ENCODE measurements at places on chromosomes 2 and 18.

DNA sequence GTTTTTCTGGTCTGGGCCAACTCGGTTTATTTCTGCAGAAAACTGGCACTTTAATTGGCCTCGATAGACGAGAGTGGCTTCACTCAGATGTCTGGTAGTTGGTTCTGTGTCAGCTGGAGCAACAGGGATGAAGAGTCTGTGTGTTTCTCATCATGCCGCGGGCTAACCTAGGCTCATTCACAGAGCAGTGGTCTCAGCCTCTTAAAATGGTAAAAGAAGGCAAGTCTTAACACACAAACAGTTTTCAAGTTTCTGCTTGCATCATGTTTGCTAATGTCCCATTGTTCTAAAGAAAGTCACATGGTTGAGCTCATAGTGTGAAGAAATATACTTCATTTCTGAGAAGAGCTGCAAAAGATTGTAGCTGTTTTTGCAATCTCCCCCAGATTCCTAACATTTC, 37.5 kb upstream of the ANXA4 start:
- H3K36me3 ChIP-seq = no peaks in the 10 kb centered on the region
- H3K27me3 ChIP-seq = no peaks in the 10 kb centered on the region
- peak; percentile 60 for DNase-seq
- peaks cover 16% of the 10 kb centered on the region for H3K4me1 ChIP-seq
- H3K27ac ChIP-seq = peak overlapping the region; percentile 49

DNA sequence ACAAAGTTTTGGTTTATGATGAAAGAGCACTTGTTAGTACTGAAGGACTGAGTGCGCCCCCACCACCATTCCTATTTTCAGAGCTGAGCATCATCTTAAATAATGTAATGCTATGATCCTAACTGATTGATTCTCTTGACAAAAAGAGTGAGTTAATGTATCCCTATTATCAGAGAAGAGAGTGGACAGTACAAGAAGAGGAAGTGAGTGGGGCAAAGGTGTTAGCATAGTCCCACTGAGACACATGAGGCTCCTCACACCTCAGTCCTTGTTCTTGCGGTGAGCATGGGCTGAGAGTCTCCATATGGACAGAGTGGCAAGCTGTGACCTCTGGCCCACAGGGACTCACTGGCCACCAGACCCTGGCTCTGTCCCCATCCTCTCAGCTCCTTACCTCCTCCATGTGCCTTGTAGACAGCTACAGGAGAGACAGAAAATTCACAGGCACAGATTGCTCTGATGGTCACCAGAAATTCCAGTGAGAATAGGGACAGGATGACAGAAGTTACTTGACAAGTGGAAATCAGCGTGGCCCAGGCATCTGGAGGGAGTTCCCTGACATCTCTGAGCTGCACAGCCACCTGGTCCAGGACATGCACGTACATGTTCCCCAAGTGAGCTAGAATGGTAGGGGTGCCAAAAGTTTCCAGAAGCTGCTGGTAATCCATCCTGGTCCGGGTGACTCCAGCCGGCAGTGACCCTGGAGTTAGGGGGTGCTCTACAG, 32.6 kb downstream of the NAPG start:
- peaks cover 7% of the 10 kb centered on the region for H3K36me3 ChIP-seq
- no peak overlapping the region for H3K27ac ChIP-seq
- DNase-seq = no peak

DNA sequence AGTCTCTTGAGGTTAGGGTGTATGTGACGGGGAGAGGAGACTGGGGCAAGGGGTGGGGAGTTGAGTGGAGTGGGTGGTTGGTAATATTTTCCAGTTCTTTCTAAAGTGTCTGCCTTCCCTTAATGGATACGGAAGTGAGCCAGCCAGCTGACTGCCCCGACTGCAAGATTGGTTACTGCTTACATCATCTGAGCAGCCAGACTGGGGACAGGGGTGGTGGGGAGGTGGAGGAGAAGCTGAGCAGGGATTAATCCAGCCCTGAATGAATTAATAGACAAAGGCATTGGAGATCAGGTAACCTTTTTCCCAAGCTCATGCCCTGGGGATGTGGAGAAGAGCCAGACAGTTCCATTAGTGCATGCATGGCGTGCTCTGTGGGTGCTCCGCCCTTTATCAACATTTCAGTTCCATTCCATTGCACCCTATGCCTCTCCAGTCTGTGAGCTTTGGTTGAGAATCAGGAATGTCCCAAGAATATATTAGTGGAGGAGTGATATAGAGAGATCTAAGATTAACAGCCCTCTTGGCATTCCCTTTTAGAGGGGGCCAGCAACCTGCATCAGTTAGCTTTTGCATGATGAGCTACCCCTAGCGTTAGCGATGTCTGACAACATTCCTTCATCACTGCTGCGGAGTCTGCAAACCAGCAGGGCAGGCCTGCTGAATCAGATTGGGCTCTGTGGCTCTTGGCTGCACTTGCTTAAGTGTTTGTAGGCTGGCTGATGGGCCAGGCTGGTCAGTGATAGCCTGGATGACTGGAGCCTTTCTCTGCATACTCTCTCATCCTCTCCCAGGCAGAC, 67.4 kb downstream of the TNP1 start:
- no peaks in the 10 kb centered on the region for H3K27me3 ChIP-seq
- no peak for DNase-seq
- H3K27ac ChIP-seq = no peak overlapping the region
- no peaks in the 10 kb centered on the region for H3K36me3 ChIP-seq

DNA sequence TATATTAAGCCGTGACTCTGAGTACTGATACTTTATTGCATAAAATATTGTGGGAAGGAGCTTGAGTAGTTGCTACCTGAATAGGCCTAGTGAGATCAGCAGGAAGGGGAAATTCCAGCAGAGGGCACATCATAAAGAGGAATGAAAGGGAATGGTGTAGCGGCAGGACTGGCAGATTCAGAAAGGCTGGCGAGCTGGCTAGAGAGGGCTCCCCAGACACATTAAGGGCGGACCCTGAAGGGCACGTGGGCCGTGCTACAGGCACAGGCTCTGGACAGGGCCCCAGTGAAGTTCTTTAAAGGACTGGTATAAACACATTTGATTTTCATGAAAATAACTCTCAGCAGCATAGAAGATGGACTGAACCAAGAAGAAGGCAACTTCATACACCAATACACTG, 43.0 kb downstream of the PTPN2 start:
- H3K27me3 ChIP-seq = no peaks in the 10 kb centered on the region
- H3K36me3 ChIP-seq = peaks cover 4% of the 10 kb centered on the region
- no peak for DNase-seq
- H3K27ac ChIP-seq = no peak overlapping the region
- H3K4me3 ChIP-seq = no peak overlapping the region

DNA sequence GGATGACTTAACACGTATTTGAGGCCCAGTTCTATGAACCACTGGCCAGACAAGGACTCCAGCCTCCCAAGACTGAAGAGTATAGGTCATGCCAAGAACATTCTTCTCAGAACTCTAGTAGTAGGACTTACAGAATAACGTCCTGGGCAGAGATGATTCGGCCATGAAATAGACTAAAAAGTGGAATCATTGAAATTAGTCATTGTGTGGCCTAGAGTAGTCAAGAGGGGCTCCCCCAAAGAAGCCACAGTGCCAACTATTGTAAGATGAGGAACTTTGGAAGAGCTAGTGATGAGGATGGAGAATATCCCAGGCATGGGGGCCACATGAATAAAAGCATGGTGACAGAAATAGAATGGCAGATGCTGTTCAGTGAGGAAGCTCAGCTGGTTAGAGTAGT, 101.1 kb downstream of the TRIB2 start:
- DNase-seq = no peak
- H3K27me3 ChIP-seq = no peaks in the 10 kb centered on the region
- H3K36me3 ChIP-seq = no peaks in the 10 kb centered on the region
- H3K27ac ChIP-seq = no peak overlapping the region

DNA sequence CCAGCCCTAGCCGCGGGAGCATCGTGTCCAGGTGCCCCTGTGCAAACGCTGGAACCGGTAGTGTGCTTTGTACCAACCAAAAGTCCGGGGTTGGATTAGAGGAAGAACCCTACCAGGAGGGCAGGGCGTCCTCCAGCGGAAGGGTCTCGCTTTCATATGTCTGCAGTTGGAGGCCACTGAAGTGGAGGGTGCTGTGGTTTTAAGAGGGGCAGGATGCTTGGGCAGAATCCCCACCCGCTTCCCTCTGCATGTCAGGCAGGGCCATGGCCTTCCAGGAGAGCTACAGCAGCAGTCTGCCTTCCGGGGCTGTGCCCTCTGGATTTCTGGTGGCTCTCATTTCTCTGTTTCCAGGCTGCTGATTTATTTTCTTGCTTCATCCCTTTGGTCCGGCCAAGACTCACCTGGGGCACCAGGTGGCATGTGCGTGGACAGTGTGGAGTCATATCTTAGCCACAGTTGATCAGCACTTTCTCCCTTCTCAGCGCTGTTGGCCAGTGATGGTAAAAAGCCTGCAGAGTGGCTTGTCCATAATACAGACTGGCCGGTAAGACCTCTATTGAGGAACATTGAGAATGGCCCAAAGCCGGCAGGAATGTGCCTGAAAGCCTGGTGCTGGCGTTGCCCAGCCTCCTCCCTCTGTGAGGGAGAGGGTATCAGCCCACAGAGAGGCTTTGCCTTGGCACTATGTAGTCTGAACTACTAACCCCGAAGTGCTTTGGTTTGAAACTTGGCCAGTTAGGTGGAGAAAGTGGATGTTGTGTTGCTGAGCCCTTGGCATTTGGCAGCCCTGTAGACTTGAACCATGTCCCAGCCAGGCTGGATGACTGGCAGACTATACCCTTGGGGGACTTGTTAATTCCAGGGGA, 1.8 kb downstream of the AGAP1 start:
- H3K27me3 ChIP-seq = no peaks in the 10 kb centered on the region
- DNase-seq = no peak
- peaks cover 19% of the 10 kb centered on the region for H3K4me1 ChIP-seq
- no peaks in the 10 kb centered on the region for H3K36me3 ChIP-seq
- peak overlapping the region; percentile 70 for H3K4me3 ChIP-seq

DNA sequence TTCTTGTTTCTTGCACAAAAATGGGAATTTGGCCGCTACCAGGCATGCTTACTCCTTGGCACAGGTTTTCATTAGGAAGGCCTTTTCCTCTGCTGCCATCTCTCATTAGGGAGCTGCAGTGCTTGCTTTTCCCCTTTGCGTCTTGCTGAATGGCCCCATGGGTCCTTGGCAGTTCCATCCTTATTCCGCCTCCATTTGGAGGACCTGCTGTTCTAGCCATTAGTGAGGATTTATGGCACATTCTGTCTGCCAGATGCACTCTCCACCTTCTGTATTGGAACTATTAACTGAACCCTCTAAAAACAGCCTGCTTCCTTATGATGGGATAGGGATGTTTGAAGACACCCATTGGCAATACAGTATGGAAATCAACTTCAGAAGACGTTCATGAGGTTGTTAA, 103.5 kb upstream of the NOSTRIN start:
- DNase-seq = no peak
- H3K4me1 ChIP-seq = peaks cover 11% of the 10 kb centered on the region
- H3K36me3 ChIP-seq = no peaks in the 10 kb centered on the region
- H3K27ac ChIP-seq = no peak overlapping the region

DNA sequence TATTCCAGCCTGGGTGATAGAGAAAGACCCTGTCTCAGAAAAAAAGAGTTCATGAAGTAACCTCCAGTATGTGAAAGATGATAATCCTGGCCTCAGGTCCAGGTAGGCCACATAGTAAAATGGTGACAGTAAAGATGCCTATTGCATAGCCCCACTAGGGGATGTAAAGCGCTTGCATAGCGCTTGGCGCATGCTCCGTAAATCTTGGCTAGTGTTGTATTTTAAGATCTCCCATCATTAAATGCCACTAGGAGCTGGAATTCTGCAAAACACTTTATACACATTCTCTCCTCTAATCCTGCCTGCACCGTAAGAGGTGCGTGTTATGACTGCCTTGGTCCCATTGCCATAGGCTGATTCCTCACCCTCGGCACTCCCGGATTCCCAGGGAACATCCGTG, 153.6 kb downstream of the TFCP2L1 start:
- H3K36me3 ChIP-seq = no peaks in the 10 kb centered on the region
- no peaks in the 10 kb centered on the region for H3K4me1 ChIP-seq
- no peak for DNase-seq
- no peak overlapping the region for H3K4me3 ChIP-seq
- no peak overlapping the region for H3K27ac ChIP-seq

GRCh38 chr18:77001979-77002378, 130.6 kb downstream of the MBP start:
- H3K4me1 ChIP-seq = no peaks in the 10 kb centered on the region
- H3K27ac ChIP-seq = no peak overlapping the region
- peaks cover 3% of the 10 kb centered on the region for H3K36me3 ChIP-seq
- H3K4me3 ChIP-seq = no peak overlapping the region
- no peak for DNase-seq
- peaks cover 4% of the 10 kb centered on the region for H3K27me3 ChIP-seq

DNA sequence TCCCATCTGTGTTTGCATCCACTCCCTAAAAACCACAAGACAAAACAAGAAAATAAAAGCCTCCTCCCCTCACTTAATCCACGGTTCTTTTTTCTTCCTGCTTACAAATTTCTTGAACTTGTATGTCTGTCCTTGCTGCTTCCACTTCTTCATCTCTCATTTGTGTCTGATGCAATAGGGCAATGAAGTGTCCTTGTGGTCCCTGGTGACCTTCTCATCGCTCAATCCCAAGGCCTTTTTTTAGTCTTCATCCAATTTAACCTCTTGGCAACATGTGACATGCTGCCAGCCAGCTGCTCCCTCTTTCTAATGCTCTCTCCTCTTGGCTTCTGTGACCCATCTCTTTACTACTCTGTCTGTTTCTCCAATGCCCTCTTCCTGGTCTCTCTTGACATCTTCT, 87.6 kb downstream of the SEMA4F start:
- H3K4me3 ChIP-seq = no peak overlapping the region
- H3K36me3 ChIP-seq = no peaks in the 10 kb centered on the region
- no peaks in the 10 kb centered on the region for H3K27me3 ChIP-seq
- DNase-seq = no peak

GRCh38 chr2:110674620-110675555, 3.0 kb downstream of the BUB1 start:
- peak; percentile 48 for DNase-seq
- H3K4me1 ChIP-seq = peaks cover 26% of the 10 kb centered on the region
- no peak overlapping the region for H3K4me3 ChIP-seq
- no peaks in the 10 kb centered on the region for H3K36me3 ChIP-seq

- no peaks in the 10 kb centered on the region for H3K27me3 ChIP-seq
- DNase-seq = no peak
- no peak overlapping the region for H3K27ac ChIP-seq
- no peaks in the 10 kb centered on the region for H3K36me3 ChIP-seq
Observed at GRCh38 chr2:241391892-241392665, 36.0 kb downstream of the FARP2 start.

- no peak overlapping the region for H3K4me3 ChIP-seq
- H3K27me3 ChIP-seq = no peaks in the 10 kb centered on the region
- no peaks in the 10 kb centered on the region for H3K4me1 ChIP-seq
Observed at GRCh38 chr2:21422724-21423522, 299.2 kb downstream of the TDRD15 start.

DNA sequence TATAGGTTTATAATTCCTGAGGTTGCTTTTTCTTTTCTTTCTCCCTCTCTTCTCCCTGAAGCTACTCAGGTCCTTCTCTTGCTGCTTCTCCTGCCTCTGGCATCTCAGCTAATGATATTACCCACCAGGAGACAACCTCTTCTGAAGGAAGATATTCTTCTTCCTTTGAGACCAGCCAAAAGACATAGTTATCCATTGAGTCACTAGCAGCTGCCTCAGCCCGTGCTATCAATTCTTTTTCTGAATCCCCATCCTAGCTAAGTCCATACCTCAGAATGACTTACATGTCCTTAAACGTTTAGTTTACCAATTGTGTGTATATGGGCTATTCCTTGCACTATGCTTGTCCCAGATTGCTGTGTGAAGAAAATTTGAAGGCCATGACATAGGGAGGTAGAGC, 25.0 kb upstream of the RNF103 start:
- no peak overlapping the region for H3K4me3 ChIP-seq
- no peaks in the 10 kb centered on the region for H3K27me3 ChIP-seq
- H3K4me1 ChIP-seq = peaks cover 3% of the 10 kb centered on the region
- H3K27ac ChIP-seq = no peak overlapping the region
- no peaks in the 10 kb centered on the region for H3K36me3 ChIP-seq
- no peak for DNase-seq
